ENCODE measurements at places on chromosomes 6 and 20.

DNA sequence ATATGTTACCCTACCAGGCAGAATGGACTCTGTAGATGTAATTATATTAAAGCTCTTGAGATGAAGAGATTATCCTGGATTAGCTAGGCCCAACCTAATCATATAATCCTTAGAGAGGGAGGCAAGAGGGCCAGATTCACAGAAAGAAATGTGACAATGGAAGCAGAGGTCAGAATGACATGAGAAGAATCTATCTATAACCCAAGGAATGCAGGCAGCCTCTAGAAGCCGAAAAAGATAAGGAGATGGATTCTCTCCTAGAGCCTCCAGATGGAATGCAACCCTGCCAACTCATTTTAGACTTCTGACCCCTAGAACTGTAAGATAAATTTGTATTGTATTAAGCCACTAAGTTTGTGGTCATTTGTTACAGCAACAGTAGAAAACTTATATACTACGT is 12.3 kb downstream of the PXT1 start:
- DNase-seq: no peak

- DNase-seq: no peak
Observed at GRCh38 chr20:25054995-25055629, 2.8 kb downstream of the ACSS1 start.

- DNase-seq: no peak
Observed at GRCh38 chr6:135094403-135094821, 39.8 kb upstream of the HBS1L start.

DNA sequence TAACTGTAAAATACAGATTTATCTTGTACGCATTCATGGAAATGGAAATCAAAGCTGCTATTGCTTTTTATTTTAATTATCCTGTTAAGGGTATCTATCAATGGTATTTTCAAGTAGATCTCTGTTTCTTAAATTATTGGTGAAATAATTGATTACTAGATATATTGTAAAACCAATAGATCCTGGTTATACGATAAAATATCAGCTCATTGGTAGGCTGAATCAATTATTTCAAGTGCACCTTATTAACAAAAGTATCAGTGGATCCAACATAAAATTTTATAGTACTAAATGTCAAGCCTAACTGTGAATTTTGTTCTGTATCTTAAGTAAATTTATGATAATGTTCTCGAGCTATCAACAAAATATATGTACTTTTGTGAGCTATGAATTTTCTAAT is 21.8 kb downstream of the PARD6B start:
- DNase-seq: no peak

GRCh38 chr6:19668710-19669109 is 168.5 kb upstream of the ID4 start:
- no peak for DNase-seq

GRCh38 chr6:68634726-68635411 is at the start of gene ADGRB3:
Gene ADGRB3, plus strand, starts transcription at chr6:68635282. Its CDS starts 3,394 bp downstream, at chr6:68638676.
- no peak for DNase-seq

GRCh38 chr20:49603209-49603627 is 35.3 kb upstream of the PTGIS start:
- no peak for DNase-seq

- no peak for DNase-seq
Observed at GRCh38 chr20:43917380-43917779, 2.7 kb downstream of the TOX2 start.

DNA sequence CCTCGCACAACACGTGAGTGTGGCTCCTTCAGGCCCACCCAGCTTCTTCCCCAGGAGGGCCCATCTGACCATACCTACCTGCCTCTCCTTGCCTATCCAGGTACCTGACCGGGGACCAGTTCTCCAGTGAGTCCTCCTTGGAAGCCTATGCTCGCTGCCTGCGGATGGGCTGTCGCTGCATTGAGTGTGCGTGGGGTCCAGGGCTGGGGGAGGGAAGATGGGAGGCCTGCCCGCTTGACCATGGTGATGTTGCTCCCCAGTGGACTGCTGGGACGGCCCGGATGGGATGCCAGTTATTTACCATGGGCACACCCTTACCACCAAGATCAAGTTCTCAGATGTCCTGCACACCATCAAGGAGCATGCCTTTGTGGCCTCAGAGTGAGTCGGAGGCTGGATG is 26.5 kb downstream of the PLCG1 start:
- DNase-seq: no peak

DNA sequence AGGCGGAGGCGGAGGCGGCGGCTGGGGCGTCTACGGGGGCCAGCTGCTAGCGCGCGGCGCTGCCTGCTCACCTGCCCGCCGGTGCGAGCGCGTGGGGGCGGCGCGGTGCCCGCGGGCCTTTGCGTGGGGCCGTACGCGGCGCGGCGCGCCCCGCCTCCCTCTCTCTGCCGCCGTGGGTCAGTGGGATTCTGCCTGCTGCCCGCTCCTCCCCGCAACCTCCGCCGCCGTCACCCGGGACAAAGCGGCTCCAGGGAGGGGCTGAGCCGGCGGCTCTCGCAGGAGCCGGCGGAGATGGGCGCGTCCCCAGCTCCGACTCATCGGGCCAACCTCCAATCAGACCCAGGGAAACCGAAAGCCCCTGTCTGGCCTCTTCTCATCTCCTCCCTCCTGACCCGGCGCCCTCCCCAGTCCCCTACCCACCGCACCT is at the start of gene RCAN2:
Gene RCAN2, minus strand, starts transcription at position 249 of the 427 bp plus-strand sequence.
- no peak for DNase-seq

DNA sequence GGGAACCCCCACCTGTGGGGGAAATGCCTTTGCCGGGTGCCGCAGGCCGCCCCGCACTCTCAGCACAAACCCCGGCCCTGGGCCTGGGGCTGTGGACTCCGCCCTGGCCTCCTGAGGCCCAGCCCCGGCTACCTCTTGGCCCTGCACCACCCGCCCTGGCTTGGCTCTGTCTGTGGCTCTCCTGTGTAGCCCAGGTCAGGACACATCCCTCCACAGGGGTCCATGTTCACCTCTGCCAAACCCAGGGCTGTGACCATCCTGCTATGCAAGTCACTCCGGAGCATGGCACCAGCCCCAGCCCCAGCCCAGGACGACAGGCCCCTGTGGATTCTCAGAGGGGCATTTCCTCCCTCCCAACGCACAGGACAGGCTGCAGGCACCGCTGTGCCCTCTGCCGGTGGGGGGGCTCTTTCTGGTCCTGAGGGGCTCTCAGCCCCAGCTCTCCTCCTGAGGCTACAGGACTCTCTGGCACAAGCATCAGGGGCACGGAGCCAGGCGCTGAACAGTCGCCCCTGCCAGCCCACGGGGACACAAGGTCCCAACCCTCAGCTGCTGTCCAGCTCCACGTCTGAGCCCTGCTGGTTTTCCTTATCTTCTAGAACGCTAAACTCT is 45.7 kb downstream of the TAF4 start:
- no peak for DNase-seq

- DNase-seq: no peak
Observed at GRCh38 chr6:125001684-125002405, 39.6 kb downstream of the RNF217 start.

DNA sequence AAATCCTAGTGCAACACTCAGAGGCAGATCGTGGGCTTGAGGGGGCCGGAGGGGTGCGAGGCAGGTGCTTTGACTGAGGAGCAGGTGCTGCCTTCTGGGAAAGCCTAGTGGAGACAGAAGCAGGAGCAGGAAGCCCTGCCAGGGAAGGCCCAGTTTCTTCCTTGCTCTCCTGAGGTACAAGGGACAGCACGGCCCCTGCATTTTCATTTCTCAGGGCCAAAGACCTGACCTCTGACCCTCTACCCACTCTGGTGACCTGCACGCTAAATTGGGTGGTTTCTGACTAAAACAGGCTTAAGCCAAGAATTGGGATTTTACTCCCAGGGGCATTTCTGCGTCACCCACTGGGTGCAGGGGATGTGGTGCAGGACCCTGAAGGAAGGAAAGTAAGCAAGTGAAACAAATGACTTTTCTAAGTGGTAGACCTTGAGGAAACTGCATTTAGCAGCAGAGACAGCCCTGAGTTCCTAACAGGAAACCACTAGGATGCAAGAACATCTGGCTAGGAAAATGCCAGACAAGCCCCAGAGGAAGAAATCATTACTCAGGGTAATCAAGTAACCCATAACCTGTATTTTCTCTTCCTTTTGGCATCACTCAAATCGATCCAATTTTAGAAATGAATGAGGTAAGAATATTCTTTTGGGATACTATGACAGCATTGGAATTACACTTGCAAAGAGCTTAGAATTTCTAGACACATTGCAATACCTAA is 141.7 kb downstream of the CD164 start:
- DNase-seq: no peak

- DNase-seq: no peak
Observed at GRCh38 chr6:125930765-125931418, 25.7 kb upstream of the HINT3 start.

- DNase-seq: no peak
Observed at GRCh38 chr20:1087311-1087905, 31.0 kb upstream of the PSMF1 start.

DNA sequence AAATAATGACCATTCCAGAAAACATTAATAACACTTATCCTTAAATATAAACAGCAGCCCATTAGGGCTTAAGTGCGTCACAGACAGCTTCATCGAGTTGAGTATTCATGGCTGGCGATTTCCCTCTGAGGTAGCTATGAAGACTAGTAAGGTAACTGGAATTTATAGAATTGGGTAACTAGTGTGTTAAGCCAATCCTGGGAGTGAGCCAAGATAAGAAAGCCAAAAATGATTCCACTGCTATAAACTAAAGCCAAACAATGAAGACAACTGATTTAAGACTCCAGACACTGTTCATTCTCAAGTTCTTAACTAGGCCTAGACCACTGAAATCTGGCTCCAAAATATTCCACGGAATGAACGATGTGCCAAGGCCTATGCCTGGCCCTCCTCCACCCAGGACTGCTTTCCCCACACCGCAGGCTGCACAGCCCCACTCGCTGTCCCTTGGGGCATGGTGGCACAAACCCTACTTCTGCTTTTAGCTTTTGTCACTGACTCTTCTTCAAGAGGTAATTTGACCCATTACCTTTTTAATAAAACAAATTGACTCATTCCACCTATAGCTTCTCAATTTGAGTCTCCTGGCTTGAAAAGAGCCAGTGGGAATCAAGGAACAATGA is 66.0 kb downstream of the BLOC1S5 start:
- no peak for DNase-seq

GRCh38 chr20:33030569-33030968 is 879 bp upstream of the BPIFB6 start:
- DNase-seq: no peak

DNA sequence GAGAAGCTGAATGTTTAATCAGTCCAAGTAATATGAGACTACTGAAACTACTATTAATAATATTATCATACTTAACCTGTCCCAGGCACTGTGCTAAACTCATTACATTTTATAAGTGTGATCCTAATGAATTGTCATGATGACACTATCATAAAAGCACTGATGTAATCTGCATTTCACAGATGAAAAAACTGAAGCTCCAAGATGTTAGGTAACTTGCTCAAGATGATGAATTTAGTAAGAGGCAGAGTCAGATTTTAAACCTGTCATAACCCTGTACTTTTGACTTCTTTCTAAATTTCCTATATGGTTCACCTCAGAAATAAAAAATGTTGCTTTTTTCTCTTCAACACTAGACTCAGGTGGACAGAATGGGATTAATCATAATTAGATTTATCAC is 237.6 kb downstream of the ALDH8A1 start:
- no peak for DNase-seq

DNA sequence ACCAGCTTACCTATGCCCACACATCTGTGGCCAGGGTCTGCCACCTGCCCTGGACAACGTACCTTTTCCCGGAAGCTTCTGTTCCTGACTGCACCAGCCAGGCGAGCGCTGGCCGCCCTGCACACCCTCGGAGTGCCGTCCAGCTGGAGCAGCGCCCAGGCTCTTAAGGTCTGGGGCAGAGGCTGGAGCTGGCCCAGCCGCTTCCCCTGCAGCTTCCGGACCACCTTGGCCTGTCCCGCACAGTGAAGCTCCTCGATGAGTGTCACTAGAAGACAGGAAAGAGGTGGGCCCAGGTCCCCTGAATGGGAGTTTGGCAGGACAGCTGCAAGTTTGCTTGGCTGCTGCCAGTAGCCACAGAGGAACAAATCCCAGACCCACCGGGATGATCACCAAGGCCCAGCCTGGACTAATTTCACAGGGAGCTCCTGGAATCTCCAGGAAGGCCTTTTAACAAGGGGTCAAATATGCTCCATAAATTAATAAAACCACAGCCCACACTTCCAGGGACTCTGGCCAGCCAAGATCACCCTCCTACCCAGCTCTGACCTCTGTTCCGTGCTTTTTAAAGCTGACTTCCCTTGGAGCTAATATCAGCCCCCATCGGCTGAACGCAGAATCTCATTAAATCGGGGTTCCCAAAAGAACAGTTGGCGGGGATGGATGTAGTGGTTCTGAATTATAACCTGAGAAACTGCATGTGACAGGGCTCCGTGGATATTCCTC is 82.3 kb downstream of the PTPN1 start:
- no peak for DNase-seq

DNA sequence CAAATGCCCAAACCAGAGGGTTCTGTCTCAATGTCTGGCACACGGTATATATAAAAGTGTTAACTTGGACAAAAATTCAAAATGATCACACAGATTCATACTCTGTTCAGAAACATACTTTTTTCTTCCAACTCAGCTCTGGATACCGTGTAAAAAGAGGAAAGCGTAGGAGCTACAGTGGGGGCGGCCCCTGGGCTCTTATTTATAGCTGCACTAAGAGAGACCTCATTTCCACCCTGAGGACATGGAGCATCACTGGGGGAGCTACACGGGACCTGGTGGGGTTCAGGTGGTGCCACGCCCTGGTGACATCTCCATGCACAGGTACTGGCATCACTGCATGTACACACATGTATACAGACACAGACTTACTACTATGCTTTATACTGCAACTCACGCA is 185.9 kb upstream of the FOXQ1 start:
- no peak for DNase-seq

DNA sequence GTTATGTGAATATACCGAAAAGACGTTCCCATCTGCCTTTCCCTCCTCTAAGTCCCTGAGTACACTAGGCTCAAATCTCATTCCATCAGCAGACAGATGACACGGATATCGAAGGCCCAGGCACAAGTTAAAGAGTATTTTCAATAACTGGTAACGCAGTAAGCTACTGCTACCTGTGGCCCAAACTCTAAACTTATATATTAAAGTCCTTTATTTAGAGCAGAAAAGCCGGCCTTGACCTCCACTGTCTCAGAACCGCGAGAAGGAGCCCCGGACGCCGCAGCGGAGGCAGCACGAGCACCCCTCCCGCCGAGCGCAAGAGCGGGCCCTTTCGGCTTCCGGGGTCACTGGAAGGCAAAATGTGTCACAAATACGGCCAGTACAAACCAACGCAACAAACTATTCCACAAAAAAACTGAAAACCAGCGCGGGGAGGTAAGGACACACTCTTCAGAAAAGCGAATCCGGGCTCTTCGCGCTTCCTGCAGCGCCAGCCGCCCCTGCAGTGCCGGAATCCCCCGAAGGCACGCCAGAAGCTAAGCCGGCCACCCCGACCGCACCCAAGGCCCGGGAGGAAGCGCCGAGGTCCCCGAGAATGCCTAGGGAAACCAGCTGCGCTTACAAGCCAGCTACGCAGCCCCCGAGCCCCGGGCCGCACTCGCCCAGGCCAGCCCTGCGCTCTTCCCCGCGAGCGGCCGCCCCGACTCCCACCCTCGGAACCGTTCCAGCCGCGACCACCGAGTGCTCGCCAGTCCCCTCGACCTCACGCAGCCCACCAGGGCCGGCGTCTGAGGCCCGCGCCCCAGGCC is 681 bp downstream of the DIDO1 start:
- no peak for DNase-seq

GRCh38 chr6:84929212-84929611 is 164.8 kb upstream of the TBX18 start:
- DNase-seq: no peak

All from keratinocyte (primary cell).